ENCODE measurements at places on chromosomes 5 and 9. TPM values are rescaled to one million over a fixed set of nuclear protein-coding genes. Genes with fewer than 3 reads are reported as not detected.

Gene SEMA6A
- total RNA-seq = 0.10 TPM

Gene PCDHGB4
- total RNA-seq = 0.97 TPM

Gene EXOSC2
- total RNA-seq = 48.2 TPM

Gene GPR150
- total RNA-seq = 0.16 TPM

Gene PRUNE2
- total RNA-seq = not detected

Gene MAT2B
- 43.9 TPM for total RNA-seq

Gene FBXL7
- total RNA-seq = 1.5 TPM

Gene PHF24
- total RNA-seq = 0.39 TPM

Gene ASPN
- not detected for total RNA-seq

Gene CMBL
- 21.9 TPM for total RNA-seq

Gene MVB12B
- total RNA-seq = 7.4 TPM

Gene WHRN
- total RNA-seq = 5.0 TPM

Gene ECM2
- total RNA-seq = 0.15 TPM

Gene MORN5
- not detected for total RNA-seq

Gene PCDHGC3
- total RNA-seq = 5.1 TPM

Gene RIMOC1
- total RNA-seq = 9.9 TPM

Gene GRIA1
- not detected for total RNA-seq

Gene COL5A1
- 41.9 TPM for total RNA-seq

Gene DAP
- total RNA-seq = 59.9 TPM

Gene SPATA31E1
- total RNA-seq = not detected

Gene NEURL1B
- 5.2 TPM for total RNA-seq

Gene FGFR4
- 25.5 TPM for total RNA-seq

Gene PCDHB11
- 0.08 TPM for total RNA-seq

Gene PROB1
- total RNA-seq = 0.20 TPM

Gene BARHL1
- total RNA-seq = not detected

Gene SPINK5
- not detected for total RNA-seq

Gene IFNK
- total RNA-seq = not detected

Gene GABRG2
- total RNA-seq = not detected

Gene MARCHF11
- total RNA-seq = not detected

Gene FBP1
- not detected for total RNA-seq
